Ammon's horn (tissue), 1 donor: ENCODE measurements at places on chromosomes 1 and 21.

DNA sequence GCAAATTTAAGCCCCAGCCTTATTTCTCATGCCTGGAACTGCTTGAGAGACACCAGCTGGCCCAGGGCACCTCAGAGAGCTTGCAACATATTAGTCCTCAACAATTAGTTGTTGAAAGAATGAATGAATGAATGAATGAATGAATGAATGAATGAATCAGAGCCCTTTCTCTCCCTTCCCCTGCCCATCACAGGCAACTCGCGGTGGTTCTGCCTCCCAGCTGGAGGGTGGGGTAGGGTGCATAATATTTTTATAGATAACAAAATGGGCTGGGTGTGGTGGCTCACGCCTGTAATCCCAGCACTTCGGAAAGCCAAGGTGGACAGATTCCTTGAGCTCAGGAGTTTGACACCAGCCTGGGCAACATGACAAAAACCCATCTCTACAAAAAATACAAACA lies 110.1 kb downstream of the CCDC185 start:
- DNase-seq: no peak

- DNase-seq: no peak
These were observed 46.7 kb upstream of the HAO2 start for GRCh38 chr1:119321666-119322419.

DNA sequence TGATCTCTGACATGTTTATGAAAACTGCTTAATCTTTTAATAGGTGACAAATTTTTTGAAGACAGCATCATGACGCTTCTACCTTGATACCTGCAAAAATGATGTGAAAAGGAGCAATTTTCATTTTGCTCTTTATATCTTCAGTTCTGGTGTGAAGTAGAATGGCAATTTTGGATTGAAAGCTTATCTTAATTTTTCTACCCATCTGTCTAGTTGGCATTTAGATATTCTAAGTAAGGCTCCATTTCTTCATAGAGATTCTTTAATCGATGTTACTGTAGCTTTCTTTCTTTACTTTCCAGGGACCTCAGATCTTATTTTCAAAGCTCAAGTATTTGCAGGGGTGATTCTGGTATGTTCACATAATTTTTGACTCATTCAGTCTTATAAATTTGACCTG lies 32.3 kb upstream of the GPR52 start:
- no peak for DNase-seq

GRCh38 chr1:84156210-84156621 lies 12.1 kb downstream of the PRKACB start:
- DNase-seq: no peak

DNA sequence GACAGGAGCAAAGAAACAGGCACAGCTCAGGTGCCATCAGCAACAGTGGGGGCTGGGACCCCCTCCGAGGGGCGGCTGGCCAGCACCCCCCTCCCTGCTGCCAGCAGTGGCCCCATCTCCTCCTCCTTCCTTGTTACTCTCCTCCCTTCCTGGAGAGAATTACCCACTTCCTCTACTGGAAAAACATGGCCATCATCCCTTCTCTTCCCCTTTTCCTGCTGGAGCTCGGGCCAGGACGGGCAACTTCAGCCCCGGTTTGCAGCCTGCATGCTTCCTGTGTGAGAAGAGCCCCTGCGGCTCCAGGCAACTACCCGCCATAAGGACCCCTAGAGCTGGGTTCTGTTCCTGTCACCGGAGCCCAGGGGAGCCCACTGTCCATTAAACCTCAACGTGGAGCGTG lies 17.6 kb downstream of the MEGF6 start:
- no peak for DNase-seq

- no peak for DNase-seq
These were observed at the start of gene TSPEAR for GRCh38 chr21:44711327-44712202. Gene TSPEAR (minus strand): TSS chr21:44711572. CDS start chr21:44711514, 58 bp downstream.

- peak; percentile 77 for DNase-seq
These were observed 22.2 kb downstream of the SLC25A33 start for GRCh38 chr1:9561429-9561828.

DNA sequence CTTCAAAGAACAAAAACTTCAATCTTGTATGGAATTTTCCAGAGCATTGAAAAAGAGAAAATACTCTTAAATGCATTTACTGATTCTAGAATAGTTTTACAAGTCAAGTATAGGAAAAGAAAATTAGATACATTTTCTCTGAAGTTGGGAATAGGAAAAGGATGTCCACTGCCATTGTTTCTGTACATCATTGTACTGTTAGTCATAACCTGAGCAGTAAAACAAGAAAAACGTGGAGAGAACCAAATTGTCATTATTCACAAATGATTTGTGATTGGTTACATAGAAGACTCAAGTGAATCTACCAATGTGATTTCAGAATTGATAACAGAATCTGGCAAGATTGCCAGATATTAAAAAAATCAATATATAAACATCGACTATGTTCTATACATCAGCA lies 27.4 kb downstream of the PRKACB start:
- DNase-seq: no peak

DNA sequence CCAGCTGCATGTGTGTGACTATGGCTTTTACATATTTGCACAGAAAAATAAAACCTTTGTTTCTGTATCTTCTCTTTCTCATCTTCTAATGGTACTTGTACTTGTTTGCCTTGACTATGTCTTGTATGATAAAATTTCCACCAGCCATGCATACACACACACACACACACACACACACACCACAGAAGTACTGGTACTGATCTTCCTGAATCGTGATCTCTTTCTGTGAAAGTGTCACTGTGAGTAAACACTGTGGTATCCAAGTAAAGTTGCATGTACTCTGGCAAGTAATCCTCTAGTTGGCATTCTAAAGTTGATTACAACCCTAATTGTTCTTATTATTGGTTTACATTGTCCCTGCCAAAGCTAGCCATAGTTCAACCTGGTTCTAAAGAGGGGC lies 176.7 kb downstream of the CRB1 start:
- DNase-seq: no peak

DNA sequence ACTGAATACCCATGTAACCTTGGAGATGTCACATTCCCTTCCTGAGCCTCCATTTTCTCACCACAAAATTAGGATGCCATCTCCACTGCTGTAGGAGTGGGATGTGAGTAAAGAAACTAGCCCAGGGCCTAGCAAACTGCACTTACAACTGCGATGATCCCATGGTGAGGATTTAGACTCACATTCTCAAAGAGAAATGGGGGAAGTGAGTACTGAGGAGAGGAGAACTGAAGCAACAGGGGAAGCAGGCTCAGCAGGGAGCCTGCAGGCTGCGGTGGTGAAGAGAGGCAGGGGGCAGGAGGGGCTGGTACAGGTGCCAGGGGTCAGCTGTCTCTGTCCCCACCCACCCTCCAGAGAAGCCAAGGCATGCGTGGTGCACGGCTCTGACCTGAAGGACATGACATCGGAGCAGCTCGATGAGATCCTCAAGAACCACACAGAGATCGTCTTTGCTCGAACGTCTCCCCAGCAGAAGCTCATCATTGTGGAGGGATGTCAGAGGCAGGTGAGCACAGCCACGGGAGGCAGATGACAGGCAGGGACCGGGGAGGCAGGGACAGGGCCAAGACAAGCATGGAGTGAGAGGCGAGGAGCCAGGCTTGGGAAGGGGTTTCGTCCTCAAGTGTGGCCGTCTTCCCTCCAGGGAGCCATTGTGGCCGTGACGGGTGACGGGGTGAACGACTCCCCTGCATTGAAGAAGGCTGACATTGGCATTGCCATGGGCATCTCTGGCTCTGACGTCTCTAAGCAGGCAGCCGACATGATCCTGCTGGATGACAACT lies 16.4 kb upstream of the ATP1A4 start:
- DNase-seq: no peak

GRCh38 chr1:69569175-69569541 lies 1.4 kb downstream of the LRRC7 start:
- peak; percentile 40 for DNase-seq

DNA sequence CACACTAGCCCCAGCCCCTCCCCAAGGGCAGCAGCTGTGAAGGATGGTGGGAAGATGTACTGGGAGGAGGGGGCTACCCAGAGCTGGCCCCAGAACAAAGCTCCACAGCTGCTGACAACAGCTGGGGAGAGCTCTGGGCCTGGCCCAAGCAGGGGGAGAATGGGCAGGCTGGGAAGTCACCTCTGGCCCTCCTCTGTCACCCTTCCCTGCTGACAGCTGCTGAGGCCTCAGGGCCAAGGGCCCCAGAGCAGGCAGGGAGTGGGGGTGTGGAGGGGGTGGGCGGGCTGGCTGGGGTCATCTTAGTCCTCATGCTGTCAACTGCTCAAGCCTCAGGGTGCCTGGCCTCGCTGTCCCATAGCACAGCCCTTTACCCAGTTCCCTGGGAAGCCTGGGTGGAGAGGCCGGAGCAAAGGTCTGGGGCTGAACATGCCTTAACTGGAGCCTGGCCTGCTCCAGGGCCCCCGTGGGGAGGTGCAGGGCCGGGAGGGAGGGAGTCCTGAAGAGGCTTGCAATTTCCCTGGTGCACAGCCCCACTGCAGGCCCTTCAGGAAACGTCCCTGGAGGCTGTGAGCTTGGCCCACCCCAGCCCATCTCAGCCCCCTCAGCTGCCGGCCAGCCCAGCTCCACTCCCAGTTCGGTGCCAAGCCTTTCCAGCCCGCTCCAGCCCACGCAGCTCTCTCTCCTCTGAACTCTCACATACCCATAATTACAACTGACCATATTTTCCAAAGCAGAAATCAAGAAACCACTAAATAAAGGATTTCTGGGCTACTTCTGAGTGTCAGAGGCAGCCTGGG lies 25.7 kb downstream of the HSPG2 start:
- no peak for DNase-seq

- DNase-seq: no peak
These were observed 405.6 kb downstream of the PTPRU start for GRCh38 chr1:29641921-29642320.

GRCh38 chr1:162236201-162236600 lies 140.5 kb downstream of the SPATA46 start:
- DNase-seq: no peak

DNA sequence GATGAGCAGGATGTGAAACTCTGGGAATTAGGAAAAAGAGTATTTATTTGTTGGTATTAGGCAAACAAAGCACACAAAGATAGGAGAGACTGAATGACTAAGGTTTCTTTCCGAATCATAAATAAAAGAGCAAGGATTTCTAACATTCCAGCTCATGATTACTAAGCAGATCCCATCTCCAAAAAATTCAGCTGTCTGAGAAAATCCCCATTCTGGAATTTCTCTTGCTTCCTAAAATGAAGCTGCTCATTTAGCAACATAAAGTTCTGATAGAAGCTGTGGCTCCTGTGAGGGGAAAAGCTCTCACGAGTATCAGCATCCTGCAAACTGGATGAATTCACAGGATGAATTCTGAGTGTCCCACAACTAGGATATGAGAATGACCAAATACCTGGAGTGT lies 6.7 kb upstream of the SH2D5 start:
- DNase-seq: no peak
